Stomach (tissue), 19 donors: ENCODE measurements at places on chromosomes 6 and 20. TPM values are rescaled to one million over a fixed set of nuclear protein-coding genes. Genes with fewer than 3 reads are reported as not detected.

GRCh38 chr6:151263967-151264366 lies 24.2 kb downstream of the AKAP12 start:
- no peaks in the 10 kb centered on the region for H3K36me3 ChIP-seq
- no peaks in the 10 kb centered on the region for H3K4me1 ChIP-seq
- H3K4me3 ChIP-seq = no peak overlapping the region
- H3K27me3 ChIP-seq = no peaks in the 10 kb centered on the region

GRCh38 chr20:11740975-11741374 lies 176.7 kb upstream of the BTBD3 start:
- no peaks in the 10 kb centered on the region for H3K27me3 ChIP-seq
- H3K4me1 ChIP-seq = no peaks in the 10 kb centered on the region
- H3K36me3 ChIP-seq = no peaks in the 10 kb centered on the region
- no peak for DNase-seq
- H3K27ac ChIP-seq = no peak overlapping the region

Gene JPH2
- 12.8 TPM for total RNA-seq

Gene IP6K3
- 1.1 TPM for total RNA-seq
